ENCODE measurements at places on chromosomes 12 and 14. TPM values are rescaled to one million over a fixed set of nuclear protein-coding genes. Genes with fewer than 3 reads are reported as not detected.

Gene C14orf93
- total RNA-seq, result 21.6 TPM

Gene SMIM41
- 0.75 TPM for total RNA-seq

Gene INHBC
- total RNA-seq, result not detected

Gene INSM2
- total RNA-seq, result 0.22 TPM

Gene LMNTD1
- not detected for total RNA-seq

Gene NFATC4
- total RNA-seq, result 17.1 TPM

Gene CLEC9A
- not detected for total RNA-seq

Gene OAS1
- total RNA-seq, result 23.6 TPM

Gene HEBP1
- total RNA-seq, result 0.22 TPM

Gene SCFD1
- 78.8 TPM for total RNA-seq

- DNase-seq, result no peak
Measured at GRCh38 chr12:108755481-108755880, 24.2 kb upstream of the CORO1C start.

DNA sequence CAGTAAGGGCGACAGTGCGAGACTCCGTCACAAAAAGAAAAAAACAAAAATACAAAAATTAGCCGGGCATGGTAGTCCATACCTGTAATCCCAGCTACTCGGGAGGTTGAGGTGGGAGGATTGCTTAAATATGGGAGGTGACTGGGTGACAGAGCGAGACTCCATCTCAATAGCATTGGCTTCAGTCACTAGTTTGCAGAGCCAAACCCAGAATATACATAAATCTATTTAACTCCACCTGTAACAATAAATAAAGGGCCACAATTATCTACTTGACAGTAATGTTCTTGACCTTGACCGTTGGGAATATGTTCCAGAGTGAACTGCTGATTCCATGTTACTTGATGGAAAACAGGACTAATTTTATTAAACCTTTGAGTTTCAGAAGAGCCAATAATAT, 198.9 kb upstream of the MDGA2 start:
- no peak for DNase-seq

DNA sequence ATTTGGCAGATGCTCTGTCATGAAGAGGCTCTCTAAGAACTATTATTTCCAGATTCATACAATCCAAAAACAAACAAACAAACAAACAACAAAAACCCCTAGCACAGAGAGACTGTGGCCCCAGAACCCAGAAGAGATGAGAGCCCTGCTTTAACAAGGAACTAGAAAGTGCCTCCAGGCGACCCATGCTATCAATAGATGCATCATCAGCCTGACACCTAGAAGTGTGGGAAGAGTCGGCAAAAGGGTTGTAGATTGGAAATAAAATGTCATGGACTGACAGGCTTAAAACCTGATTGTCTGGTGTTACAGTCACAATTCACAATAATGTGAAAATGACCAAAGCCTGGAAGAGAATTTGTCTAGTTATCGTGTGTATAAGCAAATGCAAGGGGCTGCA, 50.6 kb upstream of the FLRT2 start:
- no peak for DNase-seq

DNA sequence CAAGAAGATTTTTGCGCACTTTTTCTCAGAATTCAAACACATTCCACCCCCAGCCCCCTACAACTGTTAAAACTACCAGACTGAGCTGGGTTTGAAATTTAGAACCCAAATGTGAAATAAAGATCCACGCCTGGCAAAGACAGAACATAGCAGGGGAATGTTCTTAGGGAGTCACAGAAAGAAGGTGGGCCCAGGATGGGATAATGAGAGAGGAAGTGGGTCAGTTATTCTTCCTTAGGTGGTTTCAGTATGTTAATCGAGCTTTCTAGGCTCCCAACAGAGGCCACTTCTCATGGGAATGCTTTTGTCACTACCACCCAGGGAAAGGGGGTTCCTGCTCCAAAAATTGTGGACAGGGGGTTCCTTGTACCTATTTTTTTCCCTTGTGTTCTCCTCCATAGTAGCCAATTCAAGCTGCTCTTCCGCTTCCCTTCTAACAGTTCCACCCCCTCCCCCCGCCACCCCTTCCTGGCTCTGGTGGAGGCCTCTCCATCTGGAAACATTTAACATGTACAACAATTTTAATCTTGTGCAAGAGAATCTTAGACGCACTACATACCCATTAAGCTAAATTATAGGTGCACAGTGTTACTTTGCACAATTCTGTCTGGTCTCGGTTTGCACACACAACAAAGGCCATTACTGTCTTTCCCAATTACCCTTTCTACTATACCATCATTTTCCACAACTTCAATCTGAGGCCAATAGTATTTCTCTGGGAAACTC, 218.1 kb downstream of the MON2 start:
- no peak for DNase-seq

GRCh38 chr14:90443161-90444076, 46.6 kb downstream of the CALM1 start:
- DNase-seq, result no peak

DNA sequence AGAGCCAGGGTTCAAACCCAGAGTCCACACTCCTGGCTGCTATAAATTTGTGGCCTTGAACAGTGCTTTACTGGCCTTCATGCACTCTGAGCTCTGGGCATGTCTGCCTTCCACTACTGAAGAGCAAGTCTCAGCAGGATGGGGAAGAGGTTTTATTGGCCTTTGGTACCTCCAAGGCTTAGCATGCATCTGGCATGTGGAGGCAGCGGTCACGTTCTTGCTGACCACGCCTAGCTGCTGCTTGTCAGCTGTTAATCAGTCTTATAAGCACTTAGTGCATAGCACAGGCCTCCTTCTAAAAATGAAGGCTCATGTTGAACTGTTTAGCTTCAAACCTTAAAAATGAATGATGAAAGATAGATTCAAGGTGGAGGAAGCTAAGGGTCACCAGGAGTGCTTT, 177.5 kb downstream of the PELI2 start:
- DNase-seq, result no peak

GRCh38 chr12:63224396-63224795, 73.4 kb upstream of the AVPR1A start:
- no peak for DNase-seq

- DNase-seq, result peak; percentile 48
Measured at GRCh38 chr12:117685110-117685926, 283.5 kb downstream of the KSR2 start.

DNA sequence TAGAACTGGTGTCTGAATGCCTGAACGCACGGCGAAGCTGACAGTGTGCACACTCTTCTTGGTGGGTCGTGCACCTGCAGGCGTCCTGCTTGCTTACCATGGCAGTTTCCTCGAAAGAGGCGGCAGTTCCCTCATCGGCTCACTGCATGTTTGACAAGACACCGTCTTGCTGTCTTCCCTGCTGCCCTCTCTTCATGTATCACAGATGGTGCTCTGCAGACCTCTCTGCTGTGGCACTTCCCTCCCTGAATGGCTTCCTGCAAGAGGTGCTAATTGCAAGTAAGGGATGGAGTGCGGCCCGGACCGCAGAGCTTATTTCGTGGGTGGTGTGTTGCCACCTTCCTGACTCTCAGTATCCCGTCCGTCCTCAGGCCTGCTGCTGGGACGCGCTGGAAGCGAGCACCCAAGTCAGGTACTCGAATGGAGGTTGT, 156.7 kb upstream of the RTL1 start:
- DNase-seq, result peak; percentile 53

GRCh38 chr12:49959685-49960473, 1.8 kb upstream of the AQP5 start:
- DNase-seq, result peak; percentile 89

- no peak for DNase-seq
Measured at GRCh38 chr14:54197369-54197768, 199.4 kb upstream of the CDKN3 start.

GRCh38 chr12:46915082-46915481, 89.3 kb upstream of the SLC38A4 start:
- no peak for DNase-seq

GRCh38 chr14:92481811-92482555, 31.6 kb upstream of the RIN3 start:
- no peak for DNase-seq

GRCh38 chr14:103732868-103733620, 17.4 kb downstream of the ZFYVE21 start:
- DNase-seq, result no peak

GRCh38 chr12:12840580-12840899, 27.4 kb downstream of the DDX47 start:
- no peak for DNase-seq

DNA sequence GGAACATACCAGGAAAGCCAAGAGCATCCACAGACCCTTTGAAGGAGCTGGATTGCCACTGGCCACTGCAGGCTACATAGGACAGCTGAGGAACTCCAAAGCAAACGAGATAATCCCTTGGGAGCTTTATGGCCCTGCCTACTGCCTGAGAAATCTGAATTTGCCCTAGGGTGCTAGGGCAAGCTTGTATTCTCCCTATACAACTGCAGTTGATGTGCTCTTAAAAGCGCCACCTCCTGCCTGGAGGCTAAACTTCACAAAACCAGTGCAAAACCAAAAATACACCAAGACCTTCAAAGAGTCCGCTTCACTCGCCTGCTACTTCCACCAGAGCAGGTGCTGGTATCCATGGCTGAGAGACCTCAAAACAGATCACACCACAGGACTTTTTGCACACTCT, 99.6 kb upstream of the KRR1 start:
- DNase-seq, result no peak

DNA sequence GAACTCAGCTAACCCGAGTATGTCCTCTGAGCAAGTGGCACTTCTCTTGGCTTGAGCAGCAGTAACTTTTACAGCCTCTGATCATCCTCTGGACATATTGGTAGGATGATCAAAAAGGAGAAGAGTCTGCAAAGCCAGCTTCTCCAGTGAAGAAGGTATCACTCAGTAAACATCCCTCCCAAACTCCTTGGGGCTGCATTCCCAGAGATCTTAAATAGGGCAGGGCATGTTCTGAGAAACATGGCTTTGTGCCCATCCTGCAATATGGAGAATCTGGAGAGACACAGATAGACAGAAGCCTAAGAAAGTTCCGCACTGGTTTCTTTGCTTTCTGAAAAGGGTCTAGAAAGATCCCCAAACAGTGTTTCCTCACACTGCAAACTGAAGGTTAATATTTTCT, 65.4 kb downstream of the RBM19 start:
- no peak for DNase-seq

DNA sequence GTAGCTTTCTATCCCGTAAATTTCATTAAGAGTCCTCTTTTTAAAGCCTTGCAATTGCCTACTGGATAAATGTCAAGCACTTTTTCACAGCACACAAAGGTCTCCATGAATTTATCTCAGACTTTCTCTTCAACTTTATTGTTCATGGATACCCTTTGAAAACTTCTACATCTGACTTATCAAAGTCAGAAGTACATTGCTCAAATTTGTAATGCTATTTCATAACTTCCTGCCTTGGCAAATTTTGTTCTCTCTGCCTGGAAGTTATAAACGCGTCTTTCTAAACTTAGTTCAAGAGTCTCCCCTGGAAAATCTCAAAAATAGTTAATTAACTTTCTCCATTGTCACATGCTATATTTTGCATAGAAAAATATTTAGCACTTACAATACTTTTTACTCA, 55.9 kb upstream of the RERGL start:
- no peak for DNase-seq

DNA sequence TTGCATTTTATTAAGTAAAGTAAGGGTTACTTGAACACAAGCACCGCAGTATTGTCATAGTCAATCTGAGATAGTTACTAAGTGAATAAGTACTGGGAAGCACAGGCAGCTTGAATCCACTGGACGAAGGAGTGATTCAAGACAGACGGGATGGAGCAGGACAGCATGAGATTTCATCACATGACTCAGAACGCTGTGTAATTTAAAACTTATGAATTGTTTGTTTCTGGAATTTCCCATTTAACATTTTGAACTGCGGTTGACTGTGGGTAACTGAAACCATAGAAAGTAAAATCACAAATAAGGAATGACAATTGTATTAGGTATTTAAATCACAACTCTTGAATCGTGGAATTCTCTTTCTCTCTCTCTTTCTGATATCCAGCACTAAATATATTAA, 1630.4 kb upstream of the SEL1L start:
- no peak for DNase-seq

GRCh38 chr12:4587108-4587507, 25.1 kb downstream of the DYRK4 start:
- DNase-seq, result no peak

DNA sequence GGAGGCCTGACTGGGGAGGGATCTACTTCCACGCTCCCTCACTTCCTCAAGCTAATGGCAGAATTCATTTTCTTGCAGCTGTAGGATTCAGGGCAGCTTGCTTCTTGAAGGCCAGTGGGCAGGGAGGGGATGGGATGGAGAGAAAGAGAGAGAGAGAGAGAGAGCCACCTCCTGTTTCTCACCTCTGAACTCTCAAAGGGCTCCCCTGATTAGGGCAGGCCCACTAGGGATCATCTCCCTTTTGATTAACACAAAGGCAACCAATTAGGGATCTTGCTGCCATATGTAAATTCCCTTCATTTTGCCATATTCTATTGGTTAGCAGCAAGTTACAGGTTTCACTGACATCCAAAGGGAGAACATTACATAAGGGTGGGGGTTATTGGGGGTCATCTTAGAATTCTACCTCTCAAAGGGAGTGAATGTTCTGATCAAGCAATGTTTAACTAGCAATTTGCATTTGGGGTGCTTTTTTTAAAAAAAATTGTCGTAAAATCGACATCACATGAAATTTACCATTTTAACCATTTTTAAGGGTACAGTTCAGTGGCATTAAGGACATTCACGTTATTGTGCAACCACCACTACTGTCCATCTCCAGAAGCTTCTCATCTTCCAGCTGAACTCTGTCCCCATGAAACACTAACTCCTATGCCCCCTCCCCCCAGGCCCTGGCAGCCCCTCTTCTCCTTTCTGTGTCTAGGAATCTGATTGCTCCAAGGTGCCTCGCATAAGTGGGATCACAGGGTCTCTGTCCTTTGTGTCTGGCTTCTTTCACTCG, 47.3 kb upstream of the NCOR2 start:
- DNase-seq, result no peak

DNA sequence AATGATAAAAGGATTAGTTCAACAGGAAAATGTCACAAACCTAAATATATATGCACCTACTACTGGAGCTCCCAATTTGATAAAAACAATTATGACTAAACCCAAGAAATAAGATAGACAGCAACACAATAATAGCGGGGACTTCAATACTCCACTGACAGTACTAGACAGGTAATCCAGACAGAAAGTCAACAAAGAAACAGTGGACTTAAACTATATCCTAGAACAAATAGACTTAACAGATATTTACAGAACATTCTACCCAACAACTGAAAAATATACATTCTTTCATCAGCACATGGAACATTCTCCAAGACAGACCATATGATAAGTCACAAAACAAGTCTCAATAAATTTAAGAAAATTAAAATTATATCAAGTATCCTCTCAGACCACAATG, 28.0 kb upstream of the LGR5 start:
- DNase-seq, result no peak

DNA sequence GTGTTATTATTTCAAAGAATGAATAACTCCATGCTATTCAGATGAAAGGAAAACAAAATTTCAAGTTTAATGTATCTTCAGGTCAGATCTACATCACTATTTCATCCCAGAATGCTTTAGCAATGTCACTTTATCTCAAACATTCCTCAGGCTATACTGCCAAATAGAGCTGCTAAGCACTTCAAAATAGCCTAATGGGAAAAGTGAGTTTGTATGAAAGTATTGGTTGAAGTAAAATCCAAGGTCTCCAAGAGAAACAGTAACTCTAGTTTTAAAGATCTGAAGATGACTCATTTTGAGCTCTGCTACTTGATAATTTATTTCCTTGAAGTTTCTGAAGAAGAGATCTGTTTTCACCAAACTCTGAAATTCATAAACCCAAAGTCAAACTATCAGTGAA, 466.2 kb upstream of the FOXG1 start:
- DNase-seq, result no peak

Measured in Karpas-422 (cell line).